NCI-H187 treated with DMSO at 0.1 percent for 48 hours (cell line): ENCODE measurements at places on chromosomes 11 and 22.

- DNase-seq, result no peak
Measured at GRCh38 chr11:127080735-127081134, 80.2 kb upstream of the KIRREL3 start.

GRCh38 chr11:15967166-15967565 lies 389.2 kb downstream of the SOX6 start:
- DNase-seq, result no peak

DNA sequence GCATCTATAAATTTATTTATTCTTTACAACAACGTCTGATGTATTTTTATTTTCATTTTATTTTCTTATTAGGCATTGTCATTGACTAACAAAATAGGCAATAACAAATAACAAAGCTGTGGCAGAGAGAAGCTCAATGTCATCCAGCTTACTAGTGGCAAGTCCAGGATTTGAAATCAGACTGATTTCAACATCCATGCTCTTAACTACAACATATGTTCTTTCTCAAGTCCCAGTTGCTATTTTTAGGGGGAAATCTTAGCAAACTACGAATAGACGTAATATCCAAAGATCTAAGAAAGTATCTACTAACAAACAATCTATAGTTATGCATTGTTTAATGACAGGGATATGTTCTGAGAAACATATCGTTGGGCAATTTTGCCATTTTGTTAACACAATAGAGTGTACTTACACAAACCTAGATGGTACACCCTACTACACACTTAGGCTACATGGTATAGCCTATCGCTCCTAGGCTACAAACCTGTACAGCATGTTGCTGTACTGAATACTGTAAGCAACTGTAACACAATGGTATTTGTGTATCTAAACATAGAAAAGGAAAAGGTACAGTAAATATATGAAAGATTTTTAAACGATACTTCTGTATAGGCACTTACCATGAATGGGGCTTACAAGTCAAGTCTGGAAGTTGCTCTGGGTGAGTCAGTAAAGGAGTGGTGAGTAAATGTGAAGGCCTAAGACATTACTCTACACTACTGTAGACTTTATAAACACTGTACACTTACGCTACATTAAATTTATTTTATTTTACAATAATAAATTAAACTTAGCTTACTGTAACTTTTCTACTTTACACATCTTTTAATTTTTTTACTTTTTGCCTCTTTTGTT lies 151.3 kb downstream of the DLG2 start:
- DNase-seq, result no peak

DNA sequence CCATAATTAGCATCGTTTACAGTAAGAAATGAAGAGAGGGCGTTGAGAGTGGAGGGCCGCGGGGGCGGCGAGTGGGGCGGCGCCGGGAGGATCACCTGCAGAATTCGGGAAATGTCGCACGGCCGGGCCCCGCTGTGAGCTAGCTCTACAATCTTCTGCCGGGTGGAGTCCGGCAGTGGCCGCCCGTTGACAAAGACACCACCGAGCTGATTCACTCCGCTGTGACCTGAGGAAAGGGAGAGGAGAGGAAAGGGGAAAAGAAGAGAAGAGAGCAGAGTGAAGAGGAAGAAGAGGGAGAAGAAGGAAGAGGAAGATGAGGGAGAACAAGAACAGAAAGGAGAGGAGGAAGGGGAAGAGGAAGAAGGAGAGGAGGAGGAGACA lies 8.5 kb downstream of the PAX6 start:
- DNase-seq, result no peak

GRCh38 chr11:110093407-110094297 lies 460 bp downstream of the ZC3H12C start:
- no peak for DNase-seq

GRCh38 chr22:30314915-30315314 lies 11.8 kb downstream of the TBC1D10A start:
- no peak for DNase-seq

DNA sequence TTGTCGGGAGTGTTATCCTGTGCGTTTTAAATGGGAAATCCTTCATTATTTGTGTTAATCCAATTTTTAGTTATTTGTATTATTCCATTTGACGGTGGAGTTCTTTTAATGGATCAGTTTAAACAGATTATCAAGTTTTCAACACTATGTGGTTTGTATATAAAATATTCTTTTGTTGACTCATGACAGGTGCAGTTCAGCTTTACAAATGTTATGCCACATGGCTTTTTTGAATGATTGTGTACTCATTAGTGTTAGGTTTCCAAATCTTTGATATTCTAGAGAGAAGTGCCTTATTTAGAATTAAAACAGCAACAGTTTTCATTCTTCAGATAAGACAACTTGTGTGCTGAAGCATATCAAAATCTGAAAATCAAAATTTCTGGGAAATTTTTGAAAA lies 2.4 kb downstream of the JAM3 start:
- peak; percentile 12 for DNase-seq

GRCh38 chr22:41193829-41194228 lies 11.3 kb upstream of the L3MBTL2 start:
- no peak for DNase-seq

- no peak for DNase-seq
Measured at GRCh38 chr11:68966894-68967780, 13.6 kb downstream of the MRGPRD start.

DNA sequence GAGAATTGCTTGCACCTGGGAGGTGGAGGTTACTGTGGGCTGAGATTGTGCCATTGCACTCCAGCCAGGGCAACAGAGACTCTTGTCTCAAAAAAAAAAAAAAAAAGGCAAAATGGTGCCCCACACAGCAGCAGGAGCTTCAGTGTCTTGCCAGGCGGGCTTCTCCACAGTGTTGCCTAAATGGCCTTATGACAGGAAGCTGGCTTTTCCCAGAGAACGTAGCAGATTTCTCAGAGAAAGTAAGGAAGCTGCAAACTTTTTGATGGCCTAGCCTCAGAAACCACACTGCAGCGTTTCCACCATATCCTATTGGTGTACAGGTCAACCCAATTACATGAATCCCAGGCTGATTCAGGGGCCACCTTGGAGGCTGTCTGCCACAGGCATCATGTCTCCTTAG lies 12.7 kb upstream of the SPDYC start:
- no peak for DNase-seq

DNA sequence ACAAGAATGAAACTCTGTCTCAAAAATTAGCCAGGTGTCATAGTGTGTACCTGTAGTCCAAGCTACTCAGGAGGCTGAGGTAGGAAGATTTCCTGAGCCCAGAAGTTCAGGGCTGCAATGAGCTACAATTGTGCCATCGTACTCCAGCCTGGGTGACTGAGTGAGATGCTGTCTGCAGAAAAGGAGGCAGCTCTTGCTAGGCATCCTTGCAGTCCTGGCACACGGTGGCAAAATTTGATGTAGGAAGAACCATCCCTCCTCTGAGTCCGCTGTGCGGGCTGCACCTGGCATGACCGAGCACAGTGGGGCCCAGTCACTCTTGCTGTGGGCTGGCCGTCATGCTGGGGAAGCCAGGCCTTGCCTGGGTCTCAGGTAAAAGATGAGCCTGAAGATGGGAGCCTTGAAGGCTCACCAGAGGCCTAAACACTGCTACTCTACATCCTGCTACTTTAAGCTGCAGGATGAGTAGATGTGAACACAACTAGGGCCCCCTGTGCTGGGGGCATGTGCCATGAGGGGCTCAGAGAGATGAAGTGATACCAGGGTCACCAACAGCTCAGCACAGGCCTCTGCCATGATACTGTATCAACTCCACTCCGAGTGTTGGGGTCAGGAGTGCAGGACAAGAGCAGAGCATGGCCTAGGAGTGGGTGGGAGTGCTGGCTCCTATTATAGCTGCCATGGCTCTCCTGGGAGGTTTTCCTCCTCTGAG lies 18.6 kb downstream of the CDC45 start:
- DNase-seq, result no peak

DNA sequence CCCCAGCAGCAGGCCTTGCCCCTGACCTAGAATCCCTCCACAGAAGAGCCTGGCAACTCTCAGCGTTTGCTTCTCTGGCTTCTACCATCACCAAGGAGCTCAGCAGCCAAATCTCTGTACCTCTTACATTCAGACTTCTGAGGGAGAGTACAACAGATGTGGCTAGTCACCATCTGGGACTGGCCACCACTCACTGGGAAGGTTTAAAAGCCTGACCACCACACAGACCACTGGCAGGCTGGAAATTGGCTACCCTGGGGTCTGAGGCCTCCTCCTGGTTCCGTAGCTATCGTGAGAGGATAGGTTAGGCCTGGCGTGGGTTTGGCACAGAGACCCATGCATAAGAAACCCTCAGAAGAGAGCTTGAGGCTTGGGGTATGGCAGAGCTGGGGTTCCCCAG lies 478.5 kb upstream of the CADM1 start:
- no peak for DNase-seq

DNA sequence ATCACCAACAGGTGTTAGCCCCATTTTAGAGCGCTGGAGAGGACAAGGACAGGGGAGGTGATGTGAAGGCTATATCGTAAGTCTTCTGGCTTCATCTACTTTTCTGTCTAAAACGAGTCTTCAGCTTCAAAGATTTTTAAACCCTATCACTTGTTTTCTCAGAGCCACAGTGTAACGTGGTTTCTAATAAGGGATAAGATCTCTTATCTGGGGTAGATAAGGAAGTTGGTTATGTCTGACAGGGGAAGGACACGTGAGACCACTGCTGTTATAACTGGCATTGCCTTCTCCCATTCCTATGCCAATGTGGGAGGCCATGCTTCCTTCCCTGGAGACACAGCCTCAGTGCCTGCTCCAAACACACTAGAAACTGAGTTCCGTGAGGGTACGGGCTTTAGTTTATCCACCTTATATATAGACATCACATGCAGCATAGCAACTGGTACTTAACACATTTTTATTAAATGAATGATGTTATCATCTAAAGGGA lies 39.3 kb downstream of the LARGE2 start:
- DNase-seq, result no peak

GRCh38 chr11:12543596-12544415 lies 130.4 kb upstream of the TEAD1 start:
- no peak for DNase-seq
